ENCODE measurements at places on chromosomes 1 and 21. TPM values are rescaled to one million over a fixed set of nuclear protein-coding genes. Genes with fewer than 3 reads are reported as not detected.

- DNase-seq, result no peak
Measured at GRCh38 chr1:64453688-64454087, 16.2 kb upstream of the CACHD1 start.

- peak; percentile 31 for DNase-seq
Measured at GRCh38 chr21:44089001-44089911, 17.9 kb upstream of the PWP2 start.

DNA sequence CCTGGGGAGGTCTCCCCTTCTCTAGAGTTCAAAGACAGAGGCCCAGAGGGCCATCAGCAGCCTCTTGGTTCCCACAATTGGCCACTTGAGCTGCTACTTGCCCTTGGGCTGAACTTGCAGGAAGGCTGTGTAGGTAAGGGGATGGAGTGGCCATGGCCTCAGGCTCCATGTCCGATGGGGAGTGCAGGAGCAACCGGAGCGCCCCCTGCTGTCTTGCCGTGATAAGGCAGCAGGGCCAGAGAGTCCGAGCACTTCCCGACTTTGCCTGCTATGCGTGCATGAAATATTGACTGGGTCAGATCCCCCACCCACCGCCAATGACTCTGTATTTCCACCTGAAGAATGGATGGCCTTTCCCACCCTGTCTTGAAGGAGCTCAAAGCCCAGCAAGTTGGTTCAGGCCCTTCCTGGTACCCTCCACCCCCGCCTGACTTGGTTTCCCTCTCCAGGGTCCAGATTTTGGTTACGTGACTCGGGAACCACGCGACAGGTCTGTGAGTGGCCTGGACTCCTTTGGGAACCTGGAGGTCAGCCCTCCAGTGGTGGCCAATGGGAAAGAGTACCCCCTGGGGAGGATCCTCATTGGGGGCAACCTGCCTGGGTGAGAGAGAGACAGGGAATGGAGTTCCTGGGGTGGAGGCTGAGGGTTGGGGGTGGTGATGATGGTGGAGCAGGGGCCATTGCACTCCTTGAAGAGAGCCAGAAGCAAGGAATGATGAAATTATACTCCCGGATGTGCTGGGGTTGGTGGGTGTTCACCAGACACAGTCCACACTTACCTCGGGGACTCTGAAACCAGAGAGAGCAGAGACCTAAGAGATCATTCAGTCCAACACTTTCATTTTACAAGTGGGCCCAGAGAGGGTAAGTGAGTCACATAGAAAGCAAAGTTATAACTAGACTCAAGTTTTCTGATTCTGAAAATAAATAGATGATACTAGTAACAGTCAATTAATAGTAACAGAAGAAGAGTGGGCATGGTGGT lies 25.6 kb downstream of the PADI3 start:
- DNase-seq, result peak; percentile 43

Gene ERI3
- 68.1 TPM for polyA plus RNA-seq

DNA sequence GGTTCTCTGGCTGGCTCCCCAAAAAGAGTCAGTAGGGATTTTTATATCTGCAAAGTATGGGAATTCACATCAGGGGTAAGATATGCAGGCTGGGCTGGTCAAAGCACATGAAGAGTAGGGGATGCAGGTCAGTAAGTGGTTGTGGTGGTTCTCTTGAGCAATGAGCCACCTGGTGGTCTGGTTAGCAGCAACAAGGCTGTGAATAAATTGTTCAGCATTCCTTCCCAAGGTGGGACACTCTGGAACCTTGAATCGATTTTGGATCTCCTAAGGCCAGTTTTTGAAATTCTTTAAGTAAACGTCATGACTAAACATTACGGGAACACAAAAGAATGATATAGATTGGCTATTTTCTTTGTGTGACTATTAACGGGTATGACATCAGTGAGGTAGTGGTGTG lies 563.0 kb upstream of the NEGR1 start:
- no peak for DNase-seq

- no peak for DNase-seq
Measured at GRCh38 chr1:26350701-26351589, 3.0 kb downstream of the CRYBG2 start.

Data from left lung (tissue), 14 donors.